CD14-positive monocyte (primary cell): ENCODE measurements at places on chromosomes 16 and 17.

- DNase-seq = no peak
Measured at GRCh38 chr17:45441526-45442310, 9.0 kb upstream of the ARHGAP27 start.

GRCh38 chr17:48989100-48989499 is 8.1 kb upstream of the IGF2BP1 start:
- no peak for DNase-seq

DNA sequence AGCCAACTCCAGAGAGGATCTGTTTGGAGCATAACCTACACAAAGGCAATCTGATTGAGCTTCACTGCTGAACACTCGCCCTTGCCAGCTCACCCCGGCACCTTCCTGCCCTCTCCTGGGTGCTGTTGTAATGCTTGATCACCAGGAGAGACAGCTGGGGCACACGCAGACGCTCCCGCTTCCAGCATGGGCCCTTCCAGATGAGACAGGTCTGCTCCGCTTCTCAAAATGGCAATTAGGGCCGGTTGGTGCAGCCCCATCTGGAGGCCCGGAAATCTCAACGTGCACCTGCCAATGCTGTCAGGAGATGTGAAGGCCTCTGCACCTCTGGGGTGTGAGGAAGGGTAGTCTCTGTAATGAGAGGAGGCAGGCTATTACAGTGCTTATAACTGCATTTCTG is 206.1 kb downstream of the ABCC12 start:
- DNase-seq = no peak

DNA sequence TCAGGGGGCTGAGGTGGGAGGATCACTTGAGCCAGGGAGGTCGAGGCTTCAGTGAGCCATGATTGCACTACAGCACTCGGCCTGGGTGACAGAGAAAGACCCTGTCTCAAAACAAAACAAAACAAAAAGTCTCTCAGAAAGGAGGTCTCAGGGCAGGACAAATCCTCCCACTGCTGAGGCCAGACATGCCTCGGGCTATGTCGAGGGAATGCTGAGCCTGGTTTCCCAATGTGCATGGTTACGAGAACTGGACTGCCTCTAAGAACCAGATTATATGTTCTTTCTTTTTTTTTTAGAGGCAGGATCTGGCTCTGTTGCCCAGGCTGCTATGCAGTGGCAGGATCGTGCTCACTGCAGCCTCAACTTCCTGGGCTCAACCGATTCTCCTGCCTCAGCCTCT is 27.6 kb downstream of the TRAP1 start:
- no peak for DNase-seq

GRCh38 chr17:40501499-40501911 is at the start of gene TNS4:
TSS of gene TNS4 (minus strand) at chr17:40501623. CDS start at chr17:40496425, 5,198 bp downstream.
- no peak for DNase-seq

DNA sequence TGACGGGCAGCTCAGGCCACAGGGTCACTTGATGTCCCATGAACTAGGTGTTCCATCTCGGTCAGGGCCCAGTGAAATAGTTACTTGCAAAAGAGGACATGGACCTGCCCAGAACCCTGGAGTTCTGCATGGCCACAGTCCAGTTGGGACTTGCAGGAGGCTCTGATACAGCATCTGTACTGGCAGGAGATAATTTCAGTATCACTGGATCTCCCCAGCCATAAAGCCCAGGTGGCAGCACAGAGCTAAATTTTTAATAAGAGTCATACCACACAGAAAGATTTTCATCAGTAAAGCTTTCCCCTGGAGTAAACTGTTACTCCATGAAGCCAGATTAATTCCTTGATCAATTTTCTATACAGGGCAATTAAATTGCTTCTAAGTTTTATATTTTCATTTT is 18.0 kb upstream of the SLC16A5 start:
- DNase-seq = peak; percentile 36

DNA sequence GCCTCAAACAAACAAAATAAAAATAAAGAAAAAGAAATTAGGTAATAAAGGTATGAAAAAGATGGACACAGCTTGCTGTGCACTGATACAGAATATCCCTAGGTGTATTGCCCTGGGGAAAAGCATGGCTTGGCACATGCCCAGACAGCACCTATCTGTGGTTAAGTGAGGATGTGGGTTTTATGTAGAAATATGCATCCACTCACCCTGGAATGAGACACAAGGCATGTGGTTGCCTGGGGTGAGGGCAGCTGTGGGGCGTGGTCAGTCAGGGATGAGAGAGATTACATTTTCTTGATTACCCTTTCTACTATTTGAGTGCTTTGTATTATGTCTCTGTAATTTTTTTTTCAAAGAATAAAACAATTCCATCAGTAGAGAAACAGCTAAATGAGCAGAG is 6.9 kb downstream of the PLLP start:
- peak; percentile 38 for DNase-seq

DNA sequence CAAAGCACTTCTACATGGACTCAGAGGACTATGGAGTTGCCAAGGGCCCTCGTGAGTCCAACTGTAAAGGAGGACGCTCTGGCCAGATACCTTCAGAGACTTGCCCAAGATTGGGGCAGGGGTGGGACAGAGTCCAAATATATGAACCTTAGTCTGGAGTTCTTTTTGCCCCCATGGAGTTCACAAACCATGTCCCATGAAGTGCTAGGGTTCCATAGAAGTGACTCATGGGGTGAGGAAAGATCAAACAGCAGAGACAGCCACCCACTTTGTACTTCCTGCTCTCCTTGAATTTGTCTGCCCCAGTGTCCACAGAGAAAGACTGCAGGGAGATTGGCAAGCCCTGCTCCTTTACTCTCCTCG is 29.0 kb downstream of the SRL start:
- no peak for DNase-seq

GRCh38 chr17:32931686-32932085 is 3.7 kb downstream of the TMEM98 start:
- DNase-seq = no peak

DNA sequence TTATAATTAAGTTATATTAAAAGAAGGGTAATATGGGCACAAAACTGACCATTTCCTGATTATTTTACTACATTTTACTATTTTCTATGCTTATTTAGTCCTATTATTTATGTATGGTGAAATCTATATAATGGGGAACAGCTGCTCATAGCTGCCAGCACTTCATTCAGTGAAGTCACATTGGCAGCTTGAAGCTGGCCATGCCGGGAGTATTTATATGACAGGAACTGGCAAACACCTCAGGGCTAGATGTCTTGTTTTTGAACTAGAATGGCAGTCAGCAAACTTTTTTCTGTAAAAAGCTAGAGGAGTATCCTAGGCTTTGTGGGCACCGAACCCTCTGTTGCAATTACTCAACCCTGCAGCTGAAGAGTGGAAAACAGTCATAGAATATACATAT is 104.1 kb downstream of the CDH13 start:
- DNase-seq = no peak

DNA sequence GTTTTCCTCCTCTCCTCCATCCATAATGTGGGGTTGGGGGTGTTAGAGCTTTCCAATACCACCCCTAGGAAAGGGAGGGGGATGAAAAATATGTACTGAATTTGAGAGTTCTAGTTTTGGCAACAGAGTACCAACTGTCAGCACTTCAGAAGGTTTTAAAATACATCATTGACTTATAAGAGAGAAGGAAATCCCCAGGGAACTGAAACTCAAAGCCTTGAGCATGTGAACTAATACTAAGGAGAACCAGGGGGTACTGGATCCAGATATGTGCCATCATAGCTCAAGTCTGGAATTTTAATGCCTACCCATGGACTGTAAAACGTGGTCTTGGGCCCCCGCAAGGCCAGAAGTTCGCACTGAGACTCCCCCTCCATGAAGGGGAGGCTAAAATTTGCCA is 15.8 kb downstream of the CACNG5 start:
- no peak for DNase-seq

- no peak for DNase-seq
Measured at GRCh38 chr16:86565644-86566511, 751 bp upstream of the FOXC2 start.

GRCh38 chr17:48153691-48154358 is 46.3 kb downstream of the SNX11 start:
- no peak for DNase-seq

DNA sequence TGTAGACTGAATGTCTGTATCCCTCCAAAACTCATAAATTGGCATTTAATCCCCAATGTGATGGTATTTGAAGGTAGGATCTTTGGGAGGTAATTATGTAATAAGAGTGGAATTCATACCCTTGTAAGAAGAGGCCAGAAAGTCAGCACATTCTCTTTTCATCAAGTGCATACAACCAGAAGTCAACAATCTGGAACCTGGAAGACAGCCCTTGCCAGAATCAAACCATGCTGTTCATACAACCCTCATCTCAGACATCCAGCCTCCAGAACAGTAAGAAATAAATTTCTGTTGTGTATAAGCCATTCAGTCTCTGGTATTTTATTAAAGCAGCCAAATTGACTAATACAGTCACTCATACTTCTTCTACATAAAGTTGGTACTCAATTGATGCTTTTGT is 481.0 kb upstream of the SOX9 start:
- DNase-seq = no peak

GRCh38 chr17:34665150-34665806 is 85.9 kb downstream of the TMEM132E start:
- DNase-seq = no peak

- DNase-seq = no peak
Measured at GRCh38 chr17:37605081-37605480, 4.1 kb downstream of the SYNRG start.

GRCh38 chr16:60091071-60091470 is 1357.0 kb upstream of the GOT2 start:
- no peak for DNase-seq

- no peak for DNase-seq
Measured at GRCh38 chr17:8141045-8141444, 11.2 kb downstream of the PER1 start.

GRCh38 chr17:82985973-82986372 is 93.4 kb upstream of the METRNL start:
- no peak for DNase-seq

DNA sequence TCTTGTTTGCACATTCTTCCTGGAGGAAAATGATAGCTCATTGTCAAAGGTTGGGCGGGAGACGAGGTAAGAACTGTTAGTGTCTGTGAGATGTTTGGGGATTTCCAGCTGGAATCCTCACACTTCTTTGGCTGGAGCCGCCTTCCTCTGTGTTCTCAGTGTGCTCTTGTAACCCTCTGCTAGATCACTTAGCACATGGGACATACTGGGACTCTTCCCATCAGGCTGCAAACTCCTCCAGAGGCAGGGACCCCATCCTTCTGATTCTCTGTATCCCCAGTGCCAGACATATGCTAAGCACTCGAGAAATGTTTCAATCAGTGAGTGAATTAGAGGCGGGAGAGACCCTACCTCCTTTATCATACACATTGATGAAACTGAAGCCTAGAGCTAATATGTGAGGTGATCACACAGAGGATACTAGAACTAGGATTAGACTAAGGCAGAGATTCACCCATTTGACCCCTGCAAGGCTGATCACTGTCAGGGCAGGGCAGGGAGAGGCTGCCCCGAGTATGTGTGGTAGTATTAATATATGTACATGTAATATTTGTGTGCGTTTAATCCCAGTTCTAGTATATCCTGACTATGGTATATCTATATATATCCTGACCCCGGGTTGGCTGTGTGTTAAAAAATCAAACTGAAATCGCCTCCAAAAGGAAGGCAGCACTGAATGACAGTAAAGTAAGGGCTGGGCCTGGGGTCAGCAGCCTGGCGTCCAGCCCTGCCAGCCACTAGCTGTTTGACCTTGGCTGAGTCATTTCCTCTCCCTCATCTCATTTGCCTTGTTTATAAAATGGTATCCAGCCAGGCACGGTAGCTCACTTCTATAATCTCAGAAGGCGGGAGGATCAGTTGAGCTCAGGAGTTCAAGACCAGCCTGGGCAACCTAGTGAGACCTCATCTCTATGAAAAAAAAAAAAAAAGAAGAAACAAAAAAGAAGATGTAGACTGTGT is 75.5 kb upstream of the TBX2 start:
- no peak for DNase-seq

GRCh38 chr17:8740486-8740885 is 4.2 kb downstream of the CCDC42 start:
- DNase-seq = no peak
